Activated T-cell treated with anti-CD3 and anti-CD28 coated beads, Interleukin-2, amount 50 U/mL, for 24 hours (primary cell): ENCODE measurements at places on chromosomes 1 and 21.

GRCh38 chr1:99955375-99955774 is 14.4 kb upstream of the SLC35A3 start:
- DNase-seq: no peak

GRCh38 chr1:57293214-57293613 is 130.6 kb downstream of the DAB1 start:
- no peak for DNase-seq

GRCh38 chr1:113415310-113416070 is 25.2 kb downstream of the MAGI3 start:
- DNase-seq: no peak

DNA sequence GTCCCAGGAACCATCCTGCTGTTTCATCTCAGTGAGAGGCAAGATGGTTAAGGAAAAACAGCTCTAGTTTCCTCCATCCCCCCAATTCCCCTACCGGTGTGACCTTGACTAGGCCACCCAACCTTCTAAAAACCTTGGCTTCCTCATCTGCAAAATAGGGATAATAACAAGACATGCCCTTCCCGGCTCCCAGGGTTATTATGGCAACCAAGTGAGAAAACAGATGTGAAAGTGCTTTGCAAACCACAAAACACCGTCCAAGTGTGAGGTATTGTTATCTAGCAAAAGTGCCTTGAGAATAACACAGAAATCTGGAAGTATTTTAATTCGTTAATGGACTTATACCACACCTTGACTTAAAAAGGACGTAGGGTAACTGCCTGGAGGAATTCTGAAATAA is 62.7 kb downstream of the ITPKB start:
- DNase-seq: no peak

DNA sequence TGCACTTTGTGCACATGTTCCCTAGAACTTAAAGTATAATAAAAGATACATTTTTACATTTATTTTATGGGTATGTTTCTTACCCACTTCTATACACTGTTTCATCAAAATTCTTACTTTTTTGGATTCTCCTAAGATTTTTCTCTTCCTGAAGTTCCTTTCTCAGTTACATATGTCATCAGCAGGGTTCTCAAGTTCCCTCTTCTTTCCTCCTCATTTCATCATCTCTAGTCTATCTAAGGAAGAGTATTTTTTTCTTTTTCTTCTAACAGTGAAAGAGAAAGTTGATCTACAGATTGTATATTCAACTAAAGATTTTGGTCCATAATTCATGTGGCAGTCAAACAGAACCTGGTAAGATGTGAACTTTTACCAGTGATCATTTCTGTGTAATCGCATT is 41.2 kb upstream of the CYYR1 start:
- no peak for DNase-seq

- DNase-seq: no peak
These were observed 120.2 kb downstream of the MRPL39 start for GRCh38 chr21:25487046-25487594.

- no peak for DNase-seq
These were observed 96.5 kb downstream of the TGFBR3 start for GRCh38 chr1:91789273-91789997.

- no peak for DNase-seq
These were observed at the start of gene ZBTB18 for GRCh38 chr1:244050835-244051444. ZBTB18 (plus strand) TSS chr1:244051283; CDS start chr1:244051432, 149 bp downstream.

- no peak for DNase-seq
These were observed 25.7 kb downstream of the SLC37A1 start for GRCh38 chr21:42539342-42539741.

DNA sequence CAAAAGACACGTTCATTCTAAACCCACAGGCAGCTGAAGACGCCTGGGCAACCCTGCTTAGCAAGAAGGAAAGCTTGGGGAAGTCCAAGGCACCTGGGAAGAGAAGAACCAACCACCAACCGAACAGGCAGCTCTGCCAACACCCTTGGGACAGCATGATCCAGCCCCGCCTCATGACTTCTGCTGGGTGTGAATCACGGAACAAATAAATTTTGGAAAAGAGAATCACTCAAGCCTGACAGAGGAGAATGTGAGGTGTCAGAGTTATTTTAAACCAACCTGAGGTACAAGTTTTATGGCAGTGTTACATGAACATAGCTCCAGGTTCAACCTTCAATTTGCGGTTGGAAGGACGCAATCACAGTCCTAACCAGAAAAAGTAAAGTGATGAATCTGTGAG is 10.0 kb upstream of the PADI4 start:
- no peak for DNase-seq

GRCh38 chr1:203522237-203522636 is 28.3 kb downstream of the OPTC start:
- DNase-seq: no peak

GRCh38 chr1:8905582-8906191 is 27.2 kb upstream of the ENO1 start:
- DNase-seq: no peak

DNA sequence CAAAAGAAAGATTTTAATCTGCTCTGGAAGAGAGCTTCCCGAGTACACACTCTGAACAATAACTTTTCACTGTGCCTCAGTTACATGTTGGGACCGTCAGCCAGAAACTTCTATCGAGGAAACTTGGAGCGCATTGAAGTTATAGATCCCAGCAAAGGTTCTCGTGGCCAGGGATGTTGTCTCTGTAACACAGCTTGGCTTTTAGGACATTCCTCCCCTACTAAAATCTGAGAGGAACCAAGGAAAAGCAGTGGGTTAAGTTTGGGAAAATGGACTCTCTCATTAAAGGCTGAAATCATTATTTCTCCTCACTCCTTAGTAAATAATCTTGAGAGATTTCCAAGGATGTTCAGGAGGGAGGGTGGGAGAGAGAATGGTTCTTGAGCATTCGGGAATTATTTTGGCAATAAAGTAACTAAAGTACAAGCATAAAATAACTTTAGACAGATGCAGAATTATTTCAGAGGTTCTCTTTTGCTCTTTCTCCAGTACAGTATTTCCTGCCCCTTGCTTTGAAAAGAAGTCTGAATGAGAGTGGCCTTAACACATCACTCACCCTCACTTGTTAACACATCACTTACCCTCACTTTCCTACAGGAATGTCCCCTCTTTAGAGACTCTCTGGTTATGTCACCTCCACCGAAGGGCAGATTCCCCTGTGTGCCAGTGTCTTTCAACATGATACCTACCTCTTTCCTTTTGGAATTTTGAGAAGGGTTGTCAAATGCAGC is 1.8 kb upstream of the NFIA start:
- no peak for DNase-seq
